ENCODE measurements at places on chromosomes 4 and X.

DNA sequence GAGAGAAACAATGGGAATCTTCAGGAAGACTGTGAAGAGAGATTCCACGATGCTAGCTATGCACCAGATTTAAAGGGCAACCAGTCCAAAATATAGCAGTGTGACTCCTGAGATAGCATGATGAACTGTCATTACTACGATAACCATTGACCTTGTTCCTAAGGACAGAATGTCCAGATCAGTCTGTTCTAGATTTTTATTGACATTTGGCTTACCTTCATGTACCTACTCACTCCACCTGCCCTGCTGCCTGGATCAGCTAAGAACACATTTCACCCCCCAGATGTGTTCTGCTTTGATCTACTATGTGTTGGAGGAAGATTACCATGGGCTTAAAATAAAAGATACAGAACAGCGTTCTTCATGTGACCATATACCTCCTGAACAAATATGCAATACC, 50.1 kb downstream of the ELF2 start:
- no peak for DNase-seq

GRCh38 chrX:110089656-110090403, 86.9 kb downstream of the TMEM164 start:
- DNase-seq: no peak

DNA sequence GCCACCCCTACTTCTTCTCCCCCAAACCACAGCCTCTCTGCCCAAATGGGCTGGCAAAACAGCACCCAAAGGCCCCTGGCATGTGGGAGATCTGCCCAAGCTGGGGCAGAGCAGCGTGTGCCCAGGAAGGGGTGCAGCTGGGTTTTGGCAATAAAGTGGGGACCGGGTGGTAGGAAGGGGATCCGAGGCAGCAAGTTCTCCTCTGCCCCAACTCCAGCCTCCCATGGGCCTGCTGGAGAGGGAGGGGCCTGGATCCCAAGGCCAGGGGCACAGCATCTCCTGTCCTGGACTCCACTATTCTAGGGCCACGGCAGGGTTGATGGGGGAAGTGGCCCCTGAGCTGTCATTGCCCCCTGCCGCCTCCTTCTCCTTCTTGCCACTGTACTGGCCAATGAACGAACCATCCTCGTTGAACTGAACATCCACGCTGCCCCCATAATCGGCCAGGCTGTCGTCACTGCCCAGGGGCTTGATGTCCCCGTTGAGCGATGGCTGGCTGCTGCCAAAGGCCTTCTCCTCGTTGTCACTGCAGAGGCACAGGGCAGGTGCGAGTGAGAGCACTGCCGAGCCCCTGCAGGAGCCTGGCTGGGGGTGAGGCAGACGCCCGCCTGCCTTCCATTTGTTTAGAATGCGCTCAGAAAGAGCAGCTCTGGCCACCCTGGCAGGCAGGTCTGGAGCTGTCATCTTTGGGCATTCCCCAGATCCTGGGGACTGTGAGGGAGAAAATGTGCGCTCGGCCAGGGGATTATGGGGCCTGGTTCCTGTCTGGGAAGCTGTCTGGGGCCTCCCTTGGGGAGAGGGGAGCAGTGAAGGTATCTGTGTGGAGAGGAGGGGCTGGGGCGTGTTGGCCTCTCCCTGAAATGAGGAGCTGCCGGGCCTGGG, 23.4 kb downstream of the L1CAM start:
- no peak for DNase-seq

DNA sequence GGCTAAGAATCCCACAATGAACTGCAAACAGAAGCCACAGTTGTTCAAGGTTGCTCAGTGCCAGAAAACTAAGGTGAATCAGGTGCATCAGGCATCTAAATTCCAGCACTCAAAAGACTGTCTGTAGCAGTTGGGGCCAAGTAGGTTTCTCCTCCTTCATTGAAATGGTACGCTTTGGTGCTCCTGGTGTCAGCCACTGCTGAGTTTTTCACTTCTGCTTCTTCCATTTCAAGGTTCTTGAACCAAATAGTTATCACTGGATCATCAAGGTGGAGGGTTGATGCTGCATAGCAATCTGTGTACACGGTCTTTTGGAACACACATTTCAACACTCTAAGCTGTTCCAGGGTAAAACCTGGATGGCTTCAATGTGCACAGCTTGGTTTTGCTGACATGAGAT, 74.4 kb downstream of the TMA16 start:
- DNase-seq: no peak

- DNase-seq: no peak
Measured at GRCh38 chrX:38774249-38774648, 27.0 kb upstream of the MID1IP1 start.

DNA sequence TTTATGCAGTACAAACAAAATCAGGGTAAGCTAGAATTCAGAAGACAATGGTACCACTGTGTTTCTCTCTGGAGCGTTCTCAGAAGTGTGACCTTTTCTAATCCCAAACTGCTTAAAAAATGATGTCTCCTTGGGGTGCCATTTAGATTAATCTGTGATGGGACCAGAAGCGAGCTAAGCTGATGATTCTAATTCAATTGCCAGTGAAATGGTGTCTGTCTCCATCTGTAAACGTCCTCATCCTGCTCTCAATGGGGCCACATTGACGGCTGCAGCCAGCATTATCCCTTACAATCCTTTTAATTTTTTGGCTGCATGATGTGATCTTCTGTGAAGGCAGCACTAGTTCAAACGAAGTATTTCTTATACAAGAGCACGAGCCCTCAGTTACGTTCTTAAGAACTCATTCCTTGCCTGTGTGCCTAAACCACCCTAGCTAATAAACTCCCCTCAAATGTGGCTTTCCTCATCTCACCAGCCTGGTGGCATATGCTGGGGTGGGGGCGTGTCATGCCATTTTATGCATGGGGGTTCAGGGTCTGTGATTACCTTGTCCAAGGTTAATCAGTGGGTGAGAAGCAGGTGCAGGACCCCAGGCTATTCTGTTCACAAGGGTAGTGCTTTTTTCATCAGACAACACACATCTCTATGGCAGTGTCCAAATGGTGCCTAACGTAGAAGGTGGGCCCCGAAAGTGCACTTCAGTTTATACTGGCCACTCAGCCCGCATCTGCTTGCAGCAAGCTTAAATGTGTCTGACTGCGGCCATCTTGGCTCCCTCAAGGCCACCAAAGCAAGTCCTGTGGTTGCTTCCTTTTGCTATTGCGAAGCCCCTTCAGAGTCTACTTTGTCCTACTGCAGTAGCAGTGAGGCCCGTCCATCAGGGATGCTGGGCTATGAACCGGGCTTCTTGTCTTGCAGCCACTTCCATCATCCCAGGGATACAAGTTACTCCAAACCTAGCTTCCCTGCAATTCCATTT, 45.7 kb upstream of the SLC2A9 start:
- DNase-seq: no peak

DNA sequence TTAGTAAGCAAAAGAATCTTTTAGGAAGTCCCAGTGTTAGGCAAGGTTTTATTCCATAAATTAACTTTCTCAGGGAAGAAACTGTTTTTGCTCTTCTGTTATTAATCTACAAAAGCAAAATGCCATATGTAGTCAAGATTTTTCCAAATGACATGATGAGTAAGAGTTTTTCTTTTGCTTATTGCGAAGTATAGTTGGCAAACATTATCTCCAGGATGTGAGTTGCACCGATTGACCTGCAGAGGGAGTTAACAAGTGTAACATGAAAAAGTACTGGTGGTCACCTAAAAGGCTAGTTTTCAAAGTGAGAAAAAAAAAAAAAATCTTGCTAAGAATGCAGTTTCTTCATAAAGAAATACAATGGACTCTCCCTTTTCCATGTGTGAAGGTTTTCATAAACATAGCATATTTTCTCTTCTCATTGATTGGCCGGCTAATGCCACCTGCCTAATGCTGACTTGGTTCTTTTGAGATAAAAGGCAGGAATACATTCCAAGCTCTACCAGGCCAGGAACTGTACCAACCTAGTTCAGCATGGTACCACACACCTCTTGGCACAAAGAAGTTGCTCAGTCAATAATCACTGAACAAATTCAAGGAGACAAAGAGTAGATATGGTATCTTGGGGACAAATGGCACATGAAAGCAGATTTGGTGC, 100.2 kb downstream of the LNX1 start:
- DNase-seq: no peak

- no peak for DNase-seq
Measured at GRCh38 chrX:24658421-24658820, 11.3 kb upstream of the PCYT1B start.

DNA sequence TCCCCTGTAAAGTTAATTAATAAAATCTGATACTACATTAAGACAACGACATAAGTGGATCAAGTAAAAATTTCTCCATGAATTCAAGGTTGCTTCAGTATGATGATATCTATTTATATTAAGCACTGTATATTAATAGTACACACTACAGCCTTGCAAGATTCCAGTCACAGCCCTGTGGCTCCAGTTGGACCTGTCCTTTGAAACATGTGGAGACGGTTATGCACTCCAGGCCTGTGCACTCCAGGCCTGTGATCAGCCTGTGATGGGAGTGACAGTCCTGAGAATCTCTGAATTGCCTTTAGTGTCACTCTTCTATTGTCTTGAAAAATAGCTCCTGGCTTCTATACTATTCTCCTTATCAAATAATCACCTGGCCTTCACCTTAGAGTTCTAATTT, 981.1 kb upstream of the AGA start:
- DNase-seq: no peak

GRCh38 chrX:119729408-119730201, 28.8 kb upstream of the SOWAHD start:
- peak; percentile 54 for DNase-seq

DNA sequence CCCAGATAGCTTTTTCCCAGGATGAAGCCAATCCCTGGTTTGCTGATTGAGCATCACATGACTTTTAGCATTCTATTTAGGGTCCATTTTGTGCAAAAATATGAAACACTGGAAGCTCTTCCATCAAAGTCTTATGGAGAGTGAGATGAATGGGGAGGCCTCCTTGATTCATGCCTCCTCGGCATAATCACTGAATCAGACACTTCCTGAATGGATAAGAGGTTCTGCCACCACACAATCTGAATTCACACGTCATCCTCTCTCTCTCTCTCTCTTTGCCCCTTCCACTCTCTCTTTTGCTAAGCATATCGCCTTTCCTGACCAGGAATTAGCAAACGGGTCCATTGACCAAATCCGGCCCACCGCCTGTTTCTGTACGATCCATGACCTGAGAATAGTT, 68.7 kb downstream of the CRMP1 start:
- no peak for DNase-seq
